ENCODE measurements at places on chromosomes 11 and 22.

GRCh38 chr11:460331-461199 is 10.5 kb downstream of the PTDSS2 start:
- no peak for DNase-seq

GRCh38 chr11:109957601-109958000 is 135.6 kb upstream of the ZC3H12C start:
- no peak for DNase-seq

- no peak for DNase-seq
Observed at GRCh38 chr11:118373871-118374270, 14.5 kb downstream of the UBE4A start.

GRCh38 chr11:134762248-134763029 is 350.4 kb upstream of the B3GAT1 start:
- DNase-seq: no peak

GRCh38 chr22:23501261-23501619 is 78.8 kb downstream of the IGLL1 start:
- DNase-seq: no peak
